ENCODE measurements at places on chromosomes 13 and 19.

- no peak for DNase-seq
Observed at GRCh38 chr19:54882758-54883157, 8.7 kb downstream of the FCAR start.

DNA sequence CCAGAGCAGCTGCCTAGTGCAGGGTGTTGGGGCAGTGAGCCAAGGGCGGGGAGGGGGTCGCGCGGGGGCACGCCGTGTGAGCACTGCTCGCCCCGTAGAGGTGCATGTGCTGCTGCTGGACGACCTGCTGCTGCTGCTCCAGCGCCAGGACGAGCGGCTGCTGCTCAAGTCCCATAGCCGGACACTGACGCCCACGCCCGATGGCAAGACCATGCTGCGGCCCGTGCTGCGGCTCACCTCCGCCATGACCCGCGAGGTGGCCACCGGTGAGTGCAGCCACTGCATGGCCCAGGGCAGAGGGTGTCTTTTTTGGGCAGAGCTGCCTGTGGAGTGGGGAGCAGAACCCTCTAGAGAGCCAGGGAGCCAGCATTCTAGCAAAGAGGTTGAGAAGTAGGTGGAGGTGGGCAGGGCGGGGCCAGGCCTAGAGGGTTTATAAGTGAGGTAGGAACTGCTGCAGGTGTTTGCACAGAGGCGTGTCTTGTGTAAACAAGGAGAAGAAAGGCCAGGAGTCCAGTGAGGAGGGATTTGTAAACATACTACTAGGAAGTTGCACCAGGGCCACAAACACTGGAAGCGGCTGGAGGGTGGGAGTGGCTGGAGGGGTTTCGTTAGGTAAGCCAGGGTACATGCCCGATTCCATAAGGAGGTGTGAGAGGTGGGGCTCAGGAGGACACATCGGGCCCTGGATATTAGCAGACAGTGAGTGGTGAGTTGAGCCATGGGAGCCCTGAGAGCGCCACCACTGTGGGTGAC is 21.3 kb downstream of the ARHGEF1 start:
- DNase-seq, result no peak

GRCh38 chr19:50977626-50978025 is 6.1 kb downstream of the KLK7 start:
- DNase-seq, result no peak

- DNase-seq, result no peak
Observed at GRCh38 chr13:112003941-112004340, 63.0 kb upstream of the SOX1 start.

GRCh38 chr13:21980049-21980448 is 309.2 kb downstream of the FGF9 start:
- no peak for DNase-seq

All from activated T-helper 1 cell treated with Interleukin-2 at 50 U/mL for 16 hours (primary cell).